PC-9 (cell line): ENCODE measurements at places on chromosomes 3 and 15. TPM values are rescaled to one million over a fixed set of nuclear protein-coding genes. Genes with fewer than 3 reads are reported as not detected.

Gene LRRC49
- 6.2 and 6.3 TPM in 2 replicates for total RNA-seq

Gene CLEC3B
- not detected in 2 replicates for total RNA-seq

Gene LSAMP
- total RNA-seq, result not detected in 2 replicates

DNA sequence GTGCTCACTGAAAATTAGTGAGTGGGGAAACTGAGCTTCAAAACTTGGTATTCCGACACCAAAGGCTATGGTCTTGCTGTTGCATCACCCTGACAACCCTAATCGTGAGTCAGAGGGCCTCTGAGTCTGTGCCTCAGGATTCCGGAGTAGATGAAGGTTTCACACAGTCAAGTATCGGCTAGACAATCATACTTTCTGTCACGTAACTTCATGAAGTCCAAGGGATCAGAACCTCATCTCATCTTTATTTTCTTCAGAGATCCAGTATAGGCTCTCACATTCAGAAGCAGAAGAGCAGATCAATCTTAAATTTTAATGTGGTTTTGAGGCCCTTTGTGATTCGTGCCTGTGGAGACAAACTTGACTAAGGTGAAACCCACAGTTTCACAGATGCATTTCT is 26.1 kb upstream of the NECTIN3 start:
- no peak for DNase-seq

DNA sequence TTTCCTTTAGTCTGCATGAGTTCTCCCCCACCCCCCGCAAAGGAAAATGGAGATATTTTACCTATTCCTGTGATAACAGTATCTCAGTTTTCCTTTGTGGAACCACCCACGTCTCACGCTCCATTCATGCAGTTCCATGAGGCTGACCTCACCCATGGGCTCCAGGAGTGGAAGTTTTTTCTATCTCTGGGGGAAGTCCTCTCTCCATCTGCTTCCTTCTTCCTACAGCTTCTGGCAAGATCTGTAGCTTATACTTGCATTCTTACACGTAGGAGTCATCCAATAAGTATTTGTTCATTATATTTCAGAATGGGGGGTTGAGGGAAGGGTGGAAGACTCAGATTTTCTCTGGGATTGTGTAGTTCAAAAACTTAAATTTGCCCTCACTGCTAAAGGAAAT is 5.8 kb upstream of the GLCE start:
- DNase-seq, result peak; percentile 69

- DNase-seq, result no peak
Measured at GRCh38 chr3:127767126-127767525, 55.2 kb downstream of the MGLL start.

- peak; percentile 42 for DNase-seq
Measured at GRCh38 chr3:42264399-42265058, 1.5 kb downstream of the CCK start.

DNA sequence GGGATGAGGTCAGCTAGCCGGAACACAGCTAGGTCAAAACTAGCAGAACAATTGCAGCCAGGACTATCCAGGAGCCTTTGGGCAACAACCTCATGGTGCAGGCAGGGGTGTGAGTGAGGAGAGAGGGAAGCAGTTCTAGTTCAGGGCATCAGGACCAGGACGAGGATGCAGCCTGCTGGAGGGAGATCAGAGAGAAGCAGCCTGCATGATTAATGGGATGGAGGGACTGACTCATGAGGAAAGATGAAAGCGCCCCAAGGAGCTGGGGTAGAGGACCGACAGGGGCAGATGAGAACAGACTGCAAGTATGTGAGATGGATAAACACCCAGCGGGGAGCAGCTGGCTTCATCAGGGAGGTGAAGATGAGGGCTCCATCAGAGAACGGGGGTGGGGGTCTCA is 37.9 kb upstream of the LRTM1 start:
- no peak for DNase-seq

DNA sequence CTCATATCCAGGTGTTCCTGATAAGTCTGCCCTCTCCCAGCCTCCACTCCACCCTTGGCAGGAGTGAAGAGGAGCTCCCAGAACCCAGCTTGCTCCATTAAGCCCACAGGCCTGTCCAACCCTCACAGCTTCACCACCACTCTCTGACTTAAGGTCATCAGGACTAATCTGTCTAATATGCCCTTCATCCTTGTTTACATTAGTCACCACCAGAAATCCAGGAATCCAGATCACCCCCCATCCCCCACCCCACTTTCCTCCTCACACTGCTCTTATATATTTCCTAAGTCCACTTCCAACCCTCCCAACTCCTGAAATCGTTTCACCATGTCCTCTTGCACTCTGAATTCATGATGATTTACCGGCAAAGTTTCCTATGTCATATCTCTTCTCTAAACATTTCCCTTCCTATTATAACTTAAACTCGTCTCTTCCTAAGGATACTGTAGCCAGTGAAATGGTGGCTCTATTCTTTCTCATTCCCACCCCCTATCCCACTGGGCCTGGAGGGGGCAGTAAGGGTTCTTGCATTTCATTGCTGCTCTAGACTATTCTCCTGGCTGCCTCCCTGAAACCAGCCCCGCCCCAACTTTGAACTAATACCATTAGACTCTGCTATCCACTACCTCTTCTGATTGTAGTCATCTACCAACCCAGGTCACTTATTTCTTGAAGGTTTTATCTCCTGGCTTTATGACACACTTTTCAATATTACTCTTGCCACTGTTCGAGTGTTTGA is 43.4 kb downstream of the PPP2R3A start:
- DNase-seq, result peak; percentile 59

- peak; percentile 97 for DNase-seq
Measured at GRCh38 chr15:43253431-43254403, 13.0 kb downstream of the TGM5 start.

GRCh38 chr3:9247361-9247940 is 2.0 kb downstream of the SRGAP3 start:
- DNase-seq, result no peak

GRCh38 chr3:58746758-58747157 is 80.2 kb upstream of the FAM3D start:
- no peak for DNase-seq

- no peak for DNase-seq
Measured at GRCh38 chr3:114764056-114764492, 383.0 kb downstream of the ZBTB20 start.

- peak; percentile 72 for DNase-seq
Measured at GRCh38 chr3:52606373-52607085, 70.1 kb downstream of the UQCC5 start.
